ENCODE measurements at places on chromosomes 13 and 19.

DNA sequence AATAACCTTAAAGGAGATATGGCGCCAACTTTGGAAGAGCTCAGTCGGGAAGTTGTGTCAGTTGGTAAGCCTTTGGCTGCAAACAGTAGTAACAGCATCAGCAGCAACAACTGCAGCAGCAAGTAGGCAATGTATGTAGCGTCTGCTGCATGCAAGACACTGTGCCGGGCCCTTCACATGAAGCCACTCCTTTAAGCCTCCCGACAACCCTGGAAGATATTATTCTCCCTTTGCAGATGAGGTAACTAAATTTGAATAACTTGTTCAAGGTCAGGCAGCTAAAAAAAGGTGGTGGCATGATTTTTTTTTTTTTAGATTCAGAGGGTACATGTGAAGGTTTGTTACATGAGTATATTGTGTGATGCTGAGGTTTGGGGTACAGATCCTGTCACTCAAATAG lies 19.7 kb downstream of the SIPA1L3 start:
- no peak for DNase-seq

GRCh38 chr13:23271331-23271730 lies 90.6 kb downstream of the SGCG start:
- DNase-seq = no peak

DNA sequence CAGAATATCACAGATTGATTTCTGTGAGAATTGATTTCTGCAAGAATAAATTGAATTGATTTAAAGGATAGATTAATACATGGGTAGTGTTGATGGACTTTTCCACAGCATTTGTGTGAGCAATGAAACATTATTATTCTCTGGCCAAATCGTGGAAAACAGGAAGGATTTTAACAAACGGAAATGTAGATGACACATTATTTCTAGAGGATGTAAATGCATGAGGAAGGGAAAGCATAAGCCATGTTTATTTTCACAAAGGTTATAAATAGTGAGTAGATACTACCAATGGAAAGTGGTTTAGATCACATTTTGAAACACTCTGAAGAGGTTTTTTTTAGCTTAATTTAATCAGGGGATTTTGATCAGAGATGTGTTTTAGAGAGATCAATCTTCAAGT lies 1534.6 kb upstream of the MIR17HG start:
- no peak for DNase-seq

- no peak for DNase-seq
Measured at GRCh38 chr19:48867123-48867745, 1.2 kb downstream of the PLEKHA4 start.

- no peak for DNase-seq
Measured at GRCh38 chr13:29361716-29362115, 233.8 kb downstream of the SLC7A1 start.

DNA sequence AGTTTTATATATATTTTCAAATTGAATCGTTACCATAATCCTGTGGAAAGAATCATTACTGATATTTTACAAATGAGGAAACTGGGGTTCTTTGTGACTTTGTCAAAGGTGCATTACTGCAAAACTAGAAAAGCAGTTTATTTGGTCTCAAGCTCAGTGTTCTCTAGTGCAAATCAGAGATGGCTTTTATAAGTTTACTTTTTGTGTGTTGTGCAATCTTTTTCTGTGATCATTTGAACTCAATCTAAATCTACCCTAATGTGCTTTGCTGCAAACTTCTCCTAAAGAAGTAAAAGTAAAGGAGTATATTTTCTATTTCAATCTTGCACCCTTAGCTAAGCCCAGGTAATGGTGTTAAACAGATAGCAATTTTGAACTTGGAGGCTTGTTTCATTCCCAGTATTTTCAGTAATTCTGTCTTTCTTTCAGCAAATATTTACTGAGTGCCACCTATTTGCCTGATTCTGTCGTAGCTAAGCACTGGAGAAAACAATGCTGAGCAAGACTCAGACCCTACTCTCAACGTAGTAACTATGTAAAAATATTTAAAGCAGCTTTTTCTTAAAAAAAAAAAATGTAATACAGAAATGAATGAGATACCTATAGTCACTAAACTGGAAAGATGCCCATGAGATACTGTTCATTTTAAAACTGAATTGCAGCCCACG lies 124.0 kb downstream of the TDRD3 start:
- DNase-seq = no peak

DNA sequence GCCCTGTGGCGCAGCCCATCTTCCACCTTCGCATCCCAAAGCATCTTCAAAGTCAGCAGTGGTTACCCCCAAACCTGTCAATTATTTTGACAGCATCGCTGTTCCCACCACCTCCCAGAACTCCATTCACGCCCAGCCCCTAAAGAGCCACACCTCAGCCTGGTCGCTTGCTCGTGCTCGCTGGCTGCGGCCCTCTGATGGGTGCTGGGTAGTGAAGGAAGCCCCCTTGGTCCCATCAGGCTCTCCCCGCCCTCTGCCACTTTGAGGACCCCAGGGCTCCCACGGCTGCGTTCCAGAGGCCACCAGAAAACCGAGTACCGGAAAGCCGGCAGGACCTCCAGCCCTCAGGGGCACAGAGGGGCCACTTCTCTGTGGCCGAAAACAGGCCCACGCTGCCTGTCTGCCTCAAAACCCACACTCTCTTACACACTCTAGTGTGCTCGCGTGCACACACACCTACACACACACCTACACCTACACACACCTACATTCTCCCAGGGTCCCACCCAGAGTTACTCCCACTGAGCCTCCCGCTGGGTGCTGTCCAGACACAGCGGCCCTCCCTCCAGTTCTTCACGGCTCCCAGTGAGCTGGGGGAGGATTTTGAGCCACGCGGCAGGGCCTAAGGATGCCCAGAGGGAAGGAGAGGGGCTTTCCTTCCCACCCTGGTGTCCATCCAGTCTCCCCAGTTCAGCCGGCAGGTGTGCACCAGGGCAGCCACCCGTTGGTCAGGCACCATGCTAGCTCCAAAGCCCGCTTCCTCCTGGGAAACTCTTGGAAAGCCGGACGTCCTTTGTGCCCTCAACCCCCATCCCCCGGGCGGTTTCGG lies 1.9 kb downstream of the VSTM2B start:
- no peak for DNase-seq

DNA sequence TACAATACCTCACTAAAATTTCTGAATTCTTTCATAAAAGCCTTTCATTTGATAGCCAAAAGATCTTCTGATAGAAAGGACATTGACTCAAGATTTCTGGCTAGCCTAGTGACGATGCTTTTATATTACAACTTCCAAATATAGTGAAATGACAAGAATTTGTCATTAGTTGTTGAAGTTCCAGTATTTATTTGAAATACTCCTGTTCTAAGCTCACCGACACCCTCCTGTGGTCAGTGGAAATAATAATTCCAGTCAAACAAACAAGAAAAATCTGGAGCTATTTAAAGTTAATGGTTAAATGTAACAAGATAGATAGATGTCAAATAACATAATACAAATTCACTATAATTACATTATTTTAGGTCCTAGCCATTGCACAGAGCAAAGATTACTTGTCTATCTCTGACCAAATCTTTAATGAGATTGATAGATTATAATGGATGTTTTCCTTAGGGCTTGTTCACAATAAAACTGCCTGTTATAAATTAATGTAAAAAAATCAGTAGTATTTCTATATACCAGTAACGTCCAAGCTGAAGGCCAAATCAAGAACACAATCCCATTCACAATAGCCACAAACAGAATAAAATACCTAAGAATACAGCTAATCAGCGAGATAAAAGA lies 195.5 kb downstream of the RGCC start:
- peak; percentile 46 for DNase-seq

GRCh38 chr19:46542428-46543230 lies 47.0 kb upstream of the PNMA8B start:
- peak; percentile 84 for DNase-seq

DNA sequence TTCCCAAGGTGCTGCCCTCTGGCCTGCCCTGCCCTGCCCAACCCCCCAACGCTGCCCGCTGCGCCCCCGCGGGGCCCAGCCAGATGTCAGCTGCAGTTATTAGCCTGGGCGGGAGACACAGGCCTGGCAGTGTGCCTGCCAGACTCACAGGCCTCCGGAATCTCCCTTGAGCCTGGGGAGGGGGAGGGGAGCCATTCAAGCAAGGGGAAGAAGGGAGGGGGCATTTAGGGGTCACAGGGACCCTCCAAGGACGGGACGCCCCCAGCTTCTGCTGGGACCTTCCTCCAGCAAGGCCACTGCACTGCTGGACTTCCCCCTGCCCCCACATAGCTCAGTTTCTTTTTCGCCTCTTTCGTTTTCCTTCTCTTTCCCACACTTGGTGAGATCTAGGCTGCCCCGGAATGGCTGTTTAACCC lies 2.6 kb upstream of the JUNB start:
- peak; percentile 69 for DNase-seq

DNA sequence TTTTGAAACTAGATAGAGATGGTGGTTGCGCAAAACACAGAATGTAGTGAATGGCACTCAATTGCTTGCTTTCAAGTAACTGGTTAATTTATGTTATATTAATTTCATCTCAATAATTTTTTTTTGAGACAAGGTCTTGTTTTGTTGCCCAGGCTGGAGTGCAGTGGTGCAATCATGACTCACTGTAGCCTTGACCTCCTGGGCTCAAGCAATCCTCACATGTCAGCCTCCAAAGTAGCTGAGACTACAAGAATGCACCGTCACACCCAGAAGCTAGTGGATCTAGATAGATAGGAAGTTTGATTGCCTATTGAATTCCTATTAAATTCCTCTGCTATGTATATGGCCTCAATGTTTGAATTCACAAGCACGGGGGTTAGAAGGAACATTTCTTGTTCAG lies 26.4 kb upstream of the ADGRE2 start:
- DNase-seq = no peak

- DNase-seq = no peak
Measured at GRCh38 chr19:14502334-14503092, 6.6 kb upstream of the GIPC1 start.

GRCh38 chr13:44468874-44469273 lies 95.2 kb downstream of the SERP2 start:
- no peak for DNase-seq

GRCh38 chr19:28532765-28533341 lies 680.1 kb downstream of the UQCRFS1 start:
- DNase-seq = no peak

DNA sequence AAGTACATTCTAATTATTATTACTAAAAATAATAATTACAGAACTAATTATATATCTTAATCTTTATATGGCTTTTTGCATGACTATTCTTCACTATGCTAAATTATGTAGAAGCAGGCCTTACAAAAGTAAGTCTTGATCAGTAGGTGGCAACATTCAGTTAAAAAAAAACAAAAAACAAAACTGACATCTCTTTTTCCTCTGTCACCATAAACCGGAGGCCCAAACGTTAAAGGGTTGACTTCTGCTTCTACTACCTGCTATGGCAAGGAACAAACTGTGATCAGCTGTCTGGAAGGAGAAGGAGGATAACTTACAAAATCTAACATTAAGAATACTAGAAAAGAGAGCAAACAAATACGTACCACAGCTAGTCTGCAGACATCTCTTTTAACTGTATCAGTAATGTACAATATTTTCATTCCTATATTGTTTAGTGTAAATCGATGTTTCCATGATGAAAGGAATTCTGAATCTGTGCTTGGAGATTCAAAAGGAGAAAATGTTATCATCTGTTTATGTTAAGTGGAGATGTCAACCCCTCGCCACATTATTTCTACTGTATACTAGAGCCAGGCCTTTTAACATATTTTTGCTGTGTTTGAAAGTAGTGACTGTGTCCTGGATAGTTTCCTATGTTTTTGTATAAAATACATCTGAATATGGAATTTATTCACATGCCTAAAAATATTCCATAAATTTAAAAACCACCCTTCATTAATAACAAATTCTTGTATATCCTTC lies 1525.4 kb downstream of the SLITRK1 start:
- DNase-seq = peak; percentile 3

DNA sequence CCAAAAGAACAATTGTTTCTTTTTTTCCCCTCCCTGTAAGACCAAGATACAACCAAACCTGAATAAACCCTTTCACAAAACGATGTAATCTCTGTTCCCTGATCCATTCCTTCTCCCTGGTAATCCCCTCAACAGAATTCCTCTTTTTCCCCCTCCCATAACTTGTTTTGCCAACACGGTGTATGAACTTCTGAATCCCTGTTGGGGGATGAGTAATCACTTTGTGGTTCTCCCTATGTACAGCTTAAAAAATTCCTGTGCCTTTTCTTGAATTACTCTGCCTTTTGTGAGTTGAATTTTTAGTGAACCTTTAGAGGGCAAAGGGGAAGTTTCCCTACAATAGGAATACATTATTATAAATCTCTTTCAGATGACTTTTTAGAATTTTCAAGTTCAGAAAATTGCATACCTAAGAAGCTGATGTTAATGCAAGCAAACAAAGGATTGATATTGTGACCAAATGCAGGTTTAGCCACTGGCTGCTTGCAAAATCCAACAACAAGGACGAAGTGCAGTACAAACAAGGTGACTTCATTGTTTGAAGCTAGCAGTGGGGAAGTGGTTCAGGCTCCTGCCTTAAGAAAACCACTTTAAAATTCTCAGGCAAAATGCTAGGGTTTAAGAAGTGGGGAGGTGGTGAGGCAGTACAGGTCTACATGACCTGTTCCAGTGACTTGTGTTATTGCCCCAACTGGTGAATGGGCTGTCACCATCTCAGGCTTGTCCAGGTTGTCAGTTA lies 15.0 kb upstream of the EPSTI1 start:
- peak; percentile 14 for DNase-seq

DNA sequence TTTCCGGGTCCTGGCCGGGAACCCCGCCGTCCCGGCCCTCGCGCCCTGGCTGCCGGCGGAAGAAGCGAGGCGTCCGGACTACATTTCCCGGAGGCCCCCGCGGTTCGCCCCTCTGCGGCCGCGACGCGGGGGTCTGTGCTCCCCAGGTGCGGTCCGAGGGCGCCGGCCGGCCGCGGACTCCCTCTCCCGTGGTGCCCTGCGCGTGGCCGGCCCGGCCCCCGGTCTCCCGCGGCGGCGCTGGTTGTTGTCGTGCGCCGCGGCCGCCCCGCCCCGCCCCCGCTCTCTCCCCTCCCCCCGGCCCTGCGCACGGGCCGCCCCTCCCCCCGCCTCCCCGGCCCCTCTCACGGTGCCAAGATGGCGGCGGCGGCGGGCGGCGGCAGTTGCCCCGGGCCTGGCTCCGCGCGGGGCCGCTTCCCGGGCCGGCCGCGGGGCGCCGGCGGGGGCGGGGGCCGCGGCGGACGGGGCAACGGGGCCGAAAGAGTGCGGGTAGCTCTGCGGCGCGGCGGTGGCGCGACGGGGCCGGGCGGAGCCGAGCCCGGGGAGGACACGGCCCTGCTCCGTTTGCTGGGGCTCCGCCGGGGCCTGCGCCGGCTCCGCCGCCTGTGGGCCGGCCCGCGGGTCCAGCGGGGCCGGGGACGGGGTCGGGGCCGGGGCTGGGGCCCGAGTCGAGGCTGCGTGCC lies at the start of gene KMT2B:
TSS of gene KMT2B (plus strand) at position 339 of the 680 bp plus-strand sequence. CDS start at position 355, 16 bp downstream.
- peak; percentile 97 for DNase-seq

DNA sequence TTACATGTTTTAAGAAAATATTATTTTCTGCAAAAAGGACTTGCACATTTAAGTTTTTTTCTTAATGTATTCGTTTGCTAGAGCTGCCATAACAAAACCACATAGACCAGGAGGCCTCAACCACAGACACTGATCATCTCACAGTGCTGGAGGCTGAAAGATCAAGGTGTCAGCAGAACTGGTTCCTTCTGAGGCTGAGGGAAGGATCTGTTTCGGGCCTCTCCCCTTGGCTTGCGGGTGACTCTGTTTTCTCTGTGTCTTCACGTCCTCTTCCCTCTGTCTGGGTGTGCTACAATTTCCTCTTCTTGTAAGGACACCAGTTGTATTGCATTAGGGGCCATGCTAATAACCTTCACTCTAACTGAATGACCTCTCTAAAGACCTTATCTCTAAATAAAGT lies 364.2 kb downstream of the IRS2 start:
- no peak for DNase-seq

Data from H4 (cell line).